ENCODE measurements at places on chromosomes 7 and 10.
A peak's percentile ranks its signal among the peaks of the same experiment; 100 is the strongest.

DNA sequence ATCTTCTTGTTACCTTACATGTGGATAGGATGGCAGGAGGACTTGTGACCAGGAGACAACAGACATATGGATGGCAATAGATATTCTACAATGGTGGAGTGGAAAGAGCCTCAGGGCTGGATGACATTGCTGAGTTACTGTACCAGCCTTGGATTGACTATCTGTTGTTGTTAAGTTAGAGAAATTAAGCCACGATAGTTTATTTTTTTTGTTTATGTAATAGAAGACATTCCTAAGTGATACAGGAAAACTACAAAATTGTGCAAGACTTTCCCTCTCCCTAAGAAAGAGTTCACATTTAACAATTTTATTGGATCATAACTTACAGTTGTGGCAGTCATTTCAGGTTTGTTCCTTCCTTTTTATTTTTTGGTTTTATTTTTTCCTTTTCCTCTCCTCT, 230.7 kb upstream of the CACNA2D1 start:
- no peak for DNase-seq

- DNase-seq: no peak
Observed at GRCh38 chr10:120641695-120642094, 184.7 kb downstream of the PLPP4 start.

GRCh38 chr7:140416560-140416959, 12.7 kb downstream of the RAB19 start:
- DNase-seq: no peak

DNA sequence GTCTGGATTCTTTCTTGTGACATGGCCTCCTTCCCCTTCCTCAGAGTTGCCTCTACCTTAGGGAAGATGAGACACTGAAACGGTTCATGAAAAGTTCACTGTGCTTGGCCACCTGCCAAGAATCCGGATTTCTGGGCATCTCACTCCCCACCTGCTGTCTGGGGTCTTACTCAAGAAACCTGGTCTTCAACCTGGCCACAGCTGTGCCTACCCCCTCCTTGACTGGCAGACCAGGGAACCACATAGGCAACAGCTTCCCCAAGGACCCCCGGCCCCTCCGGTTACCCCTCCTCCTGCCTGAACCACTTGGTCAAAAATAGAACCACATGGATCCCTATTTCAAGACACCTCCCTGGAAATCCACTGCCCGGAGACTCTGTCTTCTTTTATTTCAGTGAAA, 58.7 kb upstream of the NANOS1 start:
- peak; percentile 9 for DNase-seq

GRCh38 chr7:135333200-135333599, 99.6 kb downstream of the STRA8 start:
- DNase-seq: no peak

- peak; percentile 74 for DNase-seq
Observed at GRCh38 chr10:114876602-114877300, 55.2 kb downstream of the FHIP2A start.
